ENCODE measurements at places on chromosomes 5 and 9. TPM values are rescaled to one million over a fixed set of nuclear protein-coding genes. Genes with fewer than 3 reads are reported as not detected.

CXCL14 gene
- polyA plus RNA-seq, result not detected

PNPLA7 gene
- 3.0 TPM for polyA plus RNA-seq

EPB41L4B gene
- not detected for polyA plus RNA-seq

CCL27 gene
- polyA plus RNA-seq, result not detected

SLC34A1 gene
- not detected for polyA plus RNA-seq

PLK2 gene
- 8.9 TPM for polyA plus RNA-seq

OR1L4 gene
- not detected for polyA plus RNA-seq

GFI1B gene
- polyA plus RNA-seq, result 0.38 TPM

TXNDC8 gene
- polyA plus RNA-seq, result not detected

CYLC2 gene
- not detected for polyA plus RNA-seq

ATOX1 gene
- 60.5 TPM for polyA plus RNA-seq

TMCO6 gene
- polyA plus RNA-seq, result 11.7 TPM

THBS4 gene
- polyA plus RNA-seq, result not detected

ACOT12 gene
- not detected for polyA plus RNA-seq

SYNPO gene
- 1.5 TPM for polyA plus RNA-seq

DOCK8 gene
- 77.4 TPM for polyA plus RNA-seq

TNFSF15 gene
- polyA plus RNA-seq, result not detected

NIPAL4 gene
- polyA plus RNA-seq, result 6.6 TPM

MAP1B gene
- 0.18 TPM for polyA plus RNA-seq

DNA sequence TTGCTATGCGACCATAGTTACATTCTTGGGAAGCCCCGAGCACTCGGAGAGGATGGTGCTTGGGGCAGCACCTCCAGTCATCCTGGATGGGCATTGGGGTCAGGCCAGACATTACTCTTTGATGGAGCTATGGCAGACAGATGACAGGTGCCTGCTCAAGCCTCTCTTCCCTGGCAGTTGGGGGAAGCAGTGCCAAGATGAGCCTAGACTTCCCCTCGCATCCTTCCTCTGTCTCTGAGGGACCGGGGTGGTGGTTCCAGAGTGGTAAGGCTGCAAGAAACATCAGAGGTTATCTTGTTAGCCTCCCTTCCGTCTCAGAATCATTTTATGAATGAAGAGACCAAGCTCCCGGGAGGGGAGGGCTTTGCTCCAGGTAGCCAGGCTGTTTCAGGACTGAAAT, 2.8 kb upstream of the HMCN2 start:
- no peak for DNase-seq

DNA sequence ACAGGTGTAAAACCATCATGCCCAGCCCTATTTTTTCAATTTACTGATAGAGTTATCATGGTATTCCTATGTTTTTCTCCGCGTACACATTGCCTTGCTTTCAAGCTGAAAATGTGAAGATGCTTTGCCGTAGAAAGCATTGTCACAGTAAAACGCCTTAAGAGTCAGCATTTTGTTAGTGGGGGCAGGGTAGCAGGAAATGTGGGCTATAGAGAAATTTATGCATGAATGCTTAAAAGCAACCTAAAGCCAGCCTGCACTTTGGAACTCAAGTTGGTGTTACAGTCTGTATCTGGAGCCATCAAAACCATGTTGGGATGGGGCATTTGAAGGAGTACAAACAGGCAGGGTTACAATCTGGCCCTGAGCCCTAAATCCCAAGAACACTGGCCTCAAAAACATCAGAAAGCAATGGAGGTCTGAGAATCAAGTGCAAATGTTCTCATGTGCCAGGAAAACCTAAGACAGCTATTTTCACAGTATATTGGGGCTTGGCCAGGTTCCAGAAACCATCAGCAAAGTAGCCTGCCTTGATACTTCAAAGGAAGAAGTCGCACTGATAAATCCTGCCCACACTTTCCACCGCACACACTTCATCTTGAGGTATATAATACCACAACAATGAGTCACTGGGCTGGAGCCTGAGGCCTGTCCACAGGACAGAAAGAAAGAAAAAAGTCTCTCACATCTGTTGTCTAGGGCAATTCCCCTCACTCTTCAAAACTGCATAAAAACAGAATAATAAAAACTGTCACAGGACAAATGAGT, 313.8 kb downstream of the ENC1 start:
- DNase-seq, result no peak

GRCh38 chr5:148827723-148828122, 1.3 kb downstream of the ADRB2 start:
- no peak for DNase-seq

- DNase-seq, result no peak
Observed at GRCh38 chr5:157026789-157027424, 32.0 kb downstream of the HAVCR1 start.

DNA sequence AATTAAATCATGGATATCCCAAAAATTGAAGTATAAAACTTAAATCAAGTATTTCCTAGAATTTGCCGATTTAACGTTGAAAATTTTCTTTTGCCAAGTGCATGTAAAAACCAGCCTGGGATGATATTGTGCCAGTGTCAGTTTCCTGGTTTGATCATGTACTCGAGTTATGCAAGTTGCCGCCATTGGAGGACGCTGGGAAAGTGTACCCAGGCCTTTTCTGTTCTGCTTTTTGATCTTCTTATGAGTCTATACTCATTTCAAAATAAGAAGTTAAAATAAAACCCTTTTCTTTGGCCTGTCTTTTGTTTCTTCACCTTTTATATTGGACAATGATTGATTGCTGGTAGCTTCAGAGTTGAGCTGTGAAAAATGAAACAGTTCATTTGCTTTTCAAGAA, 93.1 kb upstream of the NFIL3 start:
- no peak for DNase-seq

DNA sequence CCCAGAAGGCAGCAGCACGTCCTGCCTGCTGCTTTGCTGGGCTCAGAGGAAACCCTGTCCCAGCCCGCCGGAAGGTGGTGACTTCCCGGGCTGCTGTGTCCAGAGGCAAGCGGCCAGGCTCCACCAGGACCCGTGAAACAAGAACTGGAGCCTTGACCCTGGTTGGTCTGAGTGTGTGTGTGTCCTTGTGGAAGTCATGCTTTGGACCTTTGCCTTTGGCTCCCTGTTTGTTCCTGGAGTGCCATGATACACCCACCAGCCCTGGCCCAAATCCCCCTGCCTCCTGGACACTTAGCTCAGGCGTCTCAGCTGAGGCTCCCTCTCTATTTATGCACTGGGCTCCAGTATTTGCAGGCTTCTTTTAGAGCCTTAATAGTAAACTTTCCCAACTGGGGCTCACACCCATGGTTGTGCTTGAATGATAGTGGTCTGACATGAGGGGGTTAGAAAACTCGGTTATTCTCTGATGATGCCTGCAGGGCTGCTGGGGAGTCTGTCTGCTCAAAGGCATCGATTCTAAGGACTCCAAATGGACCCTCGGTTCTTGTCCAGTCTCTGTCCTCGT, 72.2 kb downstream of the C9orf50 start:
- DNase-seq, result no peak

- DNase-seq, result no peak
Observed at GRCh38 chr5:149898811-149899210, 45.8 kb downstream of the PDE6A start.

- no peak for DNase-seq
Observed at GRCh38 chr9:34419716-34420504, 38.5 kb downstream of the FAM219A start.

- DNase-seq, result no peak
Observed at GRCh38 chr5:147487031-147487750, 22.7 kb downstream of the DPYSL3 start.

- no peak for DNase-seq
Observed at GRCh38 chr5:127419683-127420257, 97.7 kb upstream of the PRRC1 start.

- no peak for DNase-seq
Observed at GRCh38 chr9:116020146-116020545, 133.4 kb upstream of the PAPPA start.

- no peak for DNase-seq
Observed at GRCh38 chr9:97753975-97754374, 56.8 kb upstream of the XPA start.

DNA sequence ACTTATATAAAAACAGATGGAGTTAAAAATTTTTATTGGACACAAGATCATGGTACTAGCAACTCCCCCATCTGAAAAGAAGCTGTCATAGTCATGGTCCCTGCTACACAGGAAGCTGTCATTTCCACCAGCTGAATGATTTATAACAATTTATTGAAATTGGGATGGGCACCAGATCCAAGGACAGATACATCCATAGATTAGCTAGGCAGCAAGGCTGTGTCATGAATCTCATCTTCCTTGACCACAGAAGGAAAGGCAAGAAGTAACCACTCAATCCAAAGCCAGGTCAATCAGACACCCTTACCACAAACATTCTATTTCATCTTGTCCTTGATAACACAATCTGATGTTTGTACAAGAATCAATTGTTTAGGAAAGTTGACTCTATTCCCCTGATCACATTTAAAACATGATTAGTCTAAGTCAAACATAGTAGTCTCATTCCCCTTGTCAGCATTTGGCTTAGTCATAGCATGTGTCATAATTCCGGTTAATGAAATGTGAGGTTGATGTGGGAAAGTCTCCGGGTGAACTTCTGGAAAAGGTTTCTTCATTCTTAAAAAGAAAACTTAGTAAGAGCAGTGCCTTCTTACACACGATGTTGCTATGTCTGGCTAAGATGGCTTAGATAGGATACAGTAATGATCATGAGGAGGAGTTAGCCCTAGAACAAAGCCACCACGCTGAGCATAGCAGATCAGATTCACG, 462.6 kb upstream of the PAPPA start:
- DNase-seq, result no peak

DNA sequence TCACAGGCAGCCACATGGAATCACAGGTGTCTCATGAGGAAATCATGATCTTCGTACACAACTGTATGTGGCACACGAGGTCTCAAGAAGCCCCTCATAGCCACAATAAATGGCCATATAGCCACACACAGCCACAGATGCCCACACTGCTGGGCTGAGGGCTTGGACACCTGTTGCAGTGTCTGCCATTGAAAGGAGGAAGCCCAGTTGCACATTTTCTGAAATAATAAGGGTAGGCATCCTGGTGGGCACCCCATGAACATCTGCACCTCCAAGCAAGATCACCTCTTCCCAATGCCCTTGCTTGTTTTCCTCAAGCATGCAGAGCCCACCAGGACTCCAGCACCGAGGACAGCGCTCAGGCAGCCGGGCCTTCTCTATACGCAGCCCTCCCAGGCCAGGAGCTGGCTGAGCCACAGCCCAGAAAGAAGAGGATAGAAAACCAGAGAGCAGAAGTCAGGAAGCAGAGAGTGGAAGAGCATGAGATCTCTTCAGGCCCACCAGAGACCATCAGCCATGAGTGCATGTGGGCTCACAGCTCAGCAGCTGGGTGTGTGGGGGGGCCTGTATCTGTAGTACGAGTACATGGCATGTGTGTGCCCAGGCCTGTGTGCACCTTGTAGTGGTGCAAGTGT, 1.0 kb upstream of the ACSL6 start:
- DNase-seq, result no peak

GRCh38 chr5:170749911-170750431, 33.6 kb upstream of the GABRP start:
- DNase-seq, result no peak

GRCh38 chr9:90259311-90260246, 383.0 kb downstream of the DIRAS2 start:
- no peak for DNase-seq

DNA sequence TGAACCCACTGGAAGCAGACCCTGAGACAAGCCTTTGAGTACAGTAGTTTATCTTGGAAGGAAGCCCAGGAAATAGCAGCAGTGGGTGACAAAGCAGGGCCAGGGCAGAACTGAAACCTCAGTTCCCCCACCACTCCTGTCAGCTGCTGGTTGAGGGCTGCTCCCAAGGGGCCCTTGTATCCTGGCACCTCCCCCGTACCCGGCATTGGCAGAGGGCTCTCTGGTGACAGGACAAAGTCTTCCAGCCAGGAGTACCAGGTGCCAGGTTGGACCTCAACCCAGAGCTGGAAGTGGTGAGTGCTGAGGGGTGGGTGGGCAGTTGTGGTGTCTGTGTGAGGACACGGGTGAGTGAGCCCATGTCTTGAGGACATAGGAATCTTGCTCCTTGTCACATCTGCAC, 123.3 kb downstream of the PHF2 start:
- no peak for DNase-seq

DNA sequence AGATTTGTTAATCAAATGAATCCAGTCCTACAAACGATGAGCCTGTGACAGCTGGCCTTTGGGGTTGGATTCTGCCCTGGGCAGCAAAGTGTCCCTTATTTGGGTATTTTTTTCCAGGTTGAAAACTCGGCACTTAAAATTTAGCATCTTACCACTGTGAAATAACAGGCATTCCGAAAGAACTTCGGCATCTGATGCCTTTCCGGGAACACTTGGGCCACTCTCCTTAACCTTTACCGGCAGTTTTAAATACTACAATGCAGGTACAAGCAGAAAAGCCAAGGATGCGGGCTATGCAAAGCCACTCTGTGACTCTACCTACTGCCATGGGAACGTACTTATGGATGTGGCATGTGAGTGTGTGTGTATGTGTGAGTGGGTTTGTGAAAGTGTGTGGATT, 1.0 kb upstream of the RASGRF2 start:
- DNase-seq, result no peak

DNA sequence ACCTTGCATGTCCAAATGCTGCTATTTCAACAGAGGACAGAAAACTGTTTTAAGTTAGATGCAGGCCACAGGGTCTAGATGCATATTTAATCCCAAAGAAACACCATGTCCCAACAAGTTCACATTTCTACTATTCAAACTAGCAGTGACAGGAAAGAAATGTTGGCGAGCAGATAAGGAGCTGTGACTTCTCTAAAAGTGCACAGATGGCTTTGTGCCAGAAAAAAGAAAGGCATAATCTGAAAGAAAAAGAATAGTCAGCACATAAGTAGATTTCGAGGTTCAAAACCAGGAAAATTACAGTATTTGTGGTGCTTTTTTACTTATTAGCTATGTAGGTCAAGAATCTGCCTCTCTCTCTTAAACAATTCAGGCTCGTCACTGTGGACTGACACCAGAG, 178.3 kb downstream of the DNAH5 start:
- DNase-seq, result no peak

GRCh38 chr9:70868041-70868440, 253.4 kb downstream of the TRPM3 start:
- DNase-seq, result no peak

DNA sequence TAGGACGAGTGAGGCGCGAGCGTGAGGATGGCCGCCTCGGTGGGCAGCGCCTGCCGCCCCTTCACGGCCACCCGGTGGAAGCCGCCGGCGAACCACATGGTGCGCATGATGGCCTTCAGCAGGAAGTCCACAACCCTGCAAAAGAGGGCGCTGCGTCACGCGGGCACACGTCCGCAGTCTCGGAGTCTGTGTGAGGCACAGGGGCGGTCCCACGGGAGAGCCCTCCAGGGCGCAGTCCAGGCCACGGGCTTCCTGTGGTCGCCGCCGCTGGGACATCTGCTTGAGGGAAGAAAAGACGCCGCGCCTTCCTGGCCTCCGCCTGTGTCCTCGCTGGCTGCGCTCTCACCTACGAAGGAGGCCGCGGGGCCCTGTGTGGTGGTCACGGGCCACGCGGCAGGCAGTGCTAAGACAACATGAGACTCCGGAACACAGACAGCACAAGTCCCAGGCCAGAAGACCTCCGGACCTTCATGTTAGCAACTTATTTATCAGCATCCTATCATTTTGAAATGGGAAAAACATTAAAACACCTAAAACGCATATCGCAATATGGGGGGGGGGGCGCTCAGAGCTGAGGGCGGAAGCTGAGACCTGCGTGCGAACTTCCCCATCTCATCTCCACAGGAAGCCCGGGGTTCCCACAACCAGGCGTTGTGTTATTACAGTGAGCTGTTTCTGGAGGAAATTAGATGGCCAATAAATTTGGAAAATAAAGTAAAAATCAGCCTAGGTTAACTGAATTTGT, 28.8 kb downstream of the LPCAT1 start:
- peak; percentile 91 for DNase-seq

GRCh38 chr5:9877488-9877887, 247.3 kb upstream of the TAS2R1 start:
- DNase-seq, result no peak
